Kidney glomerular epithelial cell (primary cell): ENCODE measurements at places on chromosomes 12 and 14.

DNA sequence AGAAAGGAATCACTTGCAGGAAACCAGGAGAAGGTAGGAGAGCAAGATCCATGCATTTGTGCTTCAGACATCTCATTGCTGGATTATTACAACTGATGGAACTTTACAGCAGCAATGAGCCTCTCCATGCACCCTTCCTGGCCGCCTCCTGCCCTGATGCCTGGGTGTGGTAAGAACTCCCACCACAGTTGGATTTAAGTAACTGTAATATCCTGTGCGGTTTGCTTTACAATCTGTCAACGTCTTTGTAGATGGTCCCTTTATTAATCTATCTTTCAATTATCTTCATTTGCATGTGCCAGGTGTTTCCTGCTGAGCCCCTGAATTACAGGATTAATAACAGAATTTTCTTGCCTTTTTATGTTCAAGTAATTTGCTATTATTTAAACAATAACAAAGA, 1300.5 kb upstream of the TMEM132C start:
- DNase-seq, result no peak

DNA sequence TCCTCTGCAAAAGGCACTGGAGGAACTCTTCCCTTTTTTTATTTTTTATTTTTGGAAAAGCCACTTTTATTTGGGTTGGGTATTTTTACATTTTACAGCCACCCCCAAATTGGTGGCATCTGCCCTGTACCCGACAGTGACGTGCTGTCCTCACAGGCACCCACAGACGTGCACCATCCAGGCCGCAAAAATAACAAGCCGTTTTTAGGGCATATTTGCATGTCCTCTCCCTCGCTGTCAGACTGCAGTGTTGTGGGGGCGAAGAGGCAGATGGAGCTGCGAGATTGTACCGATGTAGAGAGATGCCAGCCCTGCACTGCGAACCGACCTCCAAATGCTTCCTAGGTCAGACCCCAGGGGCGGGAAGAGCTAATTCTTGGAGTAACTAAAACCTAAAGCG, 12.2 kb downstream of the JDP2 start:
- no peak for DNase-seq

- peak; percentile 46 for DNase-seq
These were observed 814 bp downstream of the ANKRD13A start for GRCh38 chr12:109999983-110000505.

- DNase-seq, result no peak
These were observed 9.4 kb upstream of the SELPLG start for GRCh38 chr12:108642899-108643654.

- no peak for DNase-seq
These were observed 10.0 kb downstream of the SEL1L start for GRCh38 chr14:81523616-81524015.

DNA sequence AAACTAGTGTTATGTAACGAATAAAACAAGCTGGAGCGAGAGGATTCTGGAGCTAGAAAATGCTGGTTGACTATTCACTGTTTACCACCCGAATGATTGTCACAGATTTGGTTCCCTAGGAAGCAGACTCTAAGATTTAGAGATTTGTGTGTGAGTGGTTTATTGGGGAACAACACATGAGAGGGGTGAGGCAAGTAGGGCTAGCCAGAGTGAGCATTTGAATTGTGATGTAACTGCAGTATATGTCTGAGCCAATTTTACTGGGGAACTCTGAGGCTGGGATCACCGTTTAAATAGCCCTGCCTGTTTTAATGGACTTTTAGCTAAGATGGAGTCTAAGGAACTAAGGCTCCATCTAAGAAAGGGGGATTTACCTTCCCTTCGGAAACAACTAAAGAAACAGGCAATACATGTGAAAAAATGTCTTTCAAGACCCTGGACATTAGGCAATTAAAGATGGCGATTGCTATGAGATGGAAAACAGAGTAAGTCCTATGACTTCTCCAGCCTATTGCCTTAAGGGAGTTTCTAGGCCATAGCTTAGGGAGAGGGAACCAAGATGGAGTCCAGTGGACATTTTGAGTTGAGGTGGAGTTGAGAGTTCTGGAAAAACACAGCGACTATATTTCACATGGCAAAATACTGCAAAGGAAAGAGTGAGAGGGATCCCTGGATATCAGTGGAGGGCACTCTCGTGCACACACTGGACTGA, 6.3 kb downstream of the MGP start:
- DNase-seq, result no peak

- peak; percentile 96 for DNase-seq
These were observed 90.5 kb upstream of the TMPO start for GRCh38 chr12:98424726-98425401.

DNA sequence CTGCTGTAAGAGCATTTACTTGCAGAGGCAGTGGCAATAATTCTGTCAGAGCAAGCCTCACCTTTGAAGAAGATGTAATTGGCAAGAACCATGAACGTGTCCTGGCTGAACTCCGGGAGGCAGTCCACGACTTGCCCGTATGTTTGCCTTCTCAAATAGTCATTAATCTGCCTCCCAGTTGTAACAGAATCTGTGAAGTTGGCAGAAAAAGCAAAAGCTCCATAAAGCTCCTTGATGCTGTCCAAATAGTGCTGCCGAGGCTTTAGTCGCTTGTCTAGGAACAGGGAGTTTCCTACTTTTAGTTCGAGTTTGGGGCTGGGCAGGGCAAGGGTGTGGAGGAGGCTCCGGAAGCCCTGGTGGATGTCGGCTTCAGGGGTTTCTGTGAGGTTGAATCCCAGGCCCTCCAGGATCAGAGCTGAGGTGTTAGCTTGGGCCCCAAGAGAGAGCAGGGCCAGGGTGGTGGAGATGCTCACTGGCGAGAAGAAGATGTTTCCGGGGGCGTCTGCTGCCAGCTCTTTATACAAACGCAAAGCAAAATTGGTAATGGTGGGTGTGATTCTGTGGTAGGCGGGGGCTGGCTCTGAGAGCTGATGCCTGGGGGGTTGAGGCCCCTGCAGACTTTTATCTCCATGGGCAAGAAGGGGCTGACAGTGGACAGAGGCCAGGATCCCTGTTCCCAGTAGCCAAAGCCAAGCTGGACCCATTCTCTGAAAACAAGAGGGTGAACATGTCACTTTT, 4.4 kb downstream of the SERPINA11 start:
- DNase-seq, result no peak

DNA sequence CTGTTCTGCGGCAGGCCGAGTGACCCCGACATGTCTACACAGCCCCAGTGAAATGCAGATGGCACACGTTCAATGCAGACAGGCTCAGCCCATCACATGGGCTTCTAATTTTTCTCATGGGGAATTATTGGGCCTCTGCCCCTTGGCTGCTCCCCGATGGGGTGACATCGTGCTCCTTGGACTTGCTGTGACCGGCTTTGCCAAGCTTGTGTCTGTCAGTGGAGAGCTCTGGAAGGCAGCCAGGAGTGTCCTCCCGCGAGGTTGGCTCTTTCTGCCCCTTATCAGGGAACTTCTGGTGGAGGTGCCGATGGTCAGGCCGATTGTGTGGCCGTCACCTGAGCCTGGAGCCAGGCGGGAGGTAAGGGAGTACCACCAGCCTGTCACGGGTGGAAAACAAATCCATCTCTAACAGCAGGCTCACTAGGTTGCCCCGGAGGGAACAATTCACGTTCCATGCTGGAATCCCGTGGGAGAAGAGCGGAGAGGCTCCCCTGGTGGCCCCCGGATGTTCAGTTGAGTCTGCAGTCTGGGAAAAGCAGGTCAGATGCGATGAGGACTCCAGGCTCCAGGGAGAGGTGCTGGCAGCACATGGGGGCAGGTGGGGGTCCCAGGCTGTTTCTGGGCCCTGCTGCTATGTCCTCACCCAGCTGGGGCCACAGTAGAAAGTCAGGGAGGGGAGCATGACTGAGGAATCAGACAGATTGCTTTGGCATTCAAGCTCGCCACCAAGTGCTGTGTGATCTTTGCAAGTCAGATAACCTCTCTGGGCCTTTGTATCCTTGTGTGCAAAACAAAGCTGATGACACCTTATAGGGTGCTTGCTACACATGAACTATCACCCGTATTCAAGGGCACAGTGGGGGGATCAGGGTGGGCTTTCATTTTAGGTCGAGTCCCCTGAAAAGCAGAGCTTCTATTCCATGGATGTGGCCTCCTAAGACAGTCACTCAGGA, 43.2 kb upstream of the EML1 start:
- DNase-seq, result no peak

DNA sequence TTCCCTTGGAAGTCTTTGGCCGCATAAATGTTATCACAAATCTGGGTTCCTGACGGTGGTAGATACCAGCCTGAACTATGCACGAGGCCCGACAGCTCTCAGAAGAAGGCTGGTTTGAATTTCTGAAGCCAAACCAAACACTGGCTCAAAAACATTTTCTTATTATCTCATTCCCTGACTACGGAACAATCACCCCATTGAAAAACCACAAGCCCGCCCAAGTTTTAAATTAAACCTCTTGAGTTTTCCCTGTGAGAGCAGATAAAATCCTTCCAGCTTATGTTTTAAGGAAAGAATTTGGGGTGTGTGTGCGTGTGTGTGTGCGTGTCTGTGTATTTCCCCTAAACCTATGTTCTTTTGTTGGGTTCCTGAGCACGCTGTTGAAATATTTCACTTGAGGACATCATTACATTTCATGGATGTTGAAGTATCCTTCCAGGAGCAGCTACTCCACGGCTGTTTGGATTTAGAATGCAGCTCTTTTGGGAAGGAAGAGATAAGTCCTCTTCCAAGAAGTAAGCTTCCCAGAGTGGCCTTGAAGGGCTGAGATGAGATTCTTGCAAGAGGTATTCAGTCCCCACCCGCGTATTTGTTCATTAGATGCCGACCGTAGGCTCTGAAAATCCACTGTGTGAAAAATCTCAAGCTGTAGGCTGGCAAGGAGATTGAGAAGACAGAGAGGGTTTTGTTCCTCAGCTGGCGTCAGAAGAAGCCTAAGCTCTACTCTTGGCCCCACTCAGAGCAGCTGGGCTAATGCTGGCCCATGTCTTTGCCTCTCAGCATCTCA, 131.0 kb upstream of the NCOR2 start:
- peak; percentile 33 for DNase-seq

DNA sequence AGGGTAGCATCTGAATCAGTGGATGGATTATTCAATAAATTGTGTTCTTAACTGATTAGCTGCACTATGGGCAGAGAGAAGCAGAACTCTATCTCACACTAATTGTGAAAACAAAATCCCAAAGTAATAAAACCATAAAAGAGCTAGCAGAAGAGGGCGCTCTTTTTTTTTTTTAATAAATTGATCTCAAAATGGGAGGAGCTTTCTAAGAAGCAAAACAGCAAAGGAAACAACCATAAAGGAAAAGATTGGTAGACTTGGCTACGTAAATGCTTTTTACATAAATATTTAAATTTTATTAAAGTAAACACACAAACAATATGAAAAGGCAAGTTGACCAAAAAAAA, 1.5 kb upstream of the TM7SF3 start:
- DNase-seq, result peak; percentile 54

DNA sequence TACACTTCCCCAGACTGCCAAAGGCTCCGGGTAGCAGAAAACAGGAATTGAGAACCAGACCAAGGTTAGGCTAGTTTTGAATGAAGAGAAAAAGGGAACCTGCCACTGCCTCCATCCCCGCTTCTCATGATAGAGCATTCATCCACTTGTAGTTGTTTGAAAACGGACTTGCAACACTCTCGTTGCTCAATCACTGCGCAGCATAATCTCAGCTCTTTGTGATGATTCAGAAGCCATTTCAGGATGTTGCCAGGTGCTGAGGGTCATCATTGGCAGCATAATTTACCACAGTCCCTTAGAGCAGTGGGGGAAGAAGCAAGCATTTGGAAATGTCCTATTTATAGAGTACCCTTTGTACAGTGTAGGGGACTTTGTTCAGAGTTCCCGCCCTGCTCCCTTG, 25.6 kb downstream of the KCNK13 start:
- DNase-seq, result no peak

DNA sequence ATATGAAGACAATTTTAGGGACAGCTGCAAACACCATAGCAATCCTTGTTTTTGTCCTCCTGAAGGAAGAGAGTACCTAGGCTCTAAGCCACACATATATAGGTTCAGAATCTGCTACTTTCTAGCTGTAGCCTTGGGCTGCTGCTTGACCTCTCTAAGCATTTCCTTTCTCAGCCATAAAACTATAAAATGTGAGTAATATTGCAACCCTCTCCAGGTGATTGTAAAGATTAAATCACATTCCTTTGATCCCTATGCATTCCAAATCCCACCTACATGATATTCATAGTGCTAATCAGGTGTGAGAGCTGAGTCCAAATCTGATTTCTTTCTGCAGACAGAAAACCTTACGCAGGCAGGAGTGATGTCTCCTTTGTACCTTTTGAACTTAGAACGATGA, 913.5 kb downstream of the VRK1 start:
- DNase-seq, result no peak

- no peak for DNase-seq
These were observed 13.6 kb downstream of the MED13L start for GRCh38 chr12:116263844-116264243.
